ENCODE measurements at places on chromosomes 4 and X.

GRCh38 chr4:115453416-115453815, 340.0 kb upstream of the NDST4 start:
- no peak for DNase-seq

GRCh38 chrX:1491851-1492349, 39.2 kb upstream of the ASMTL start:
- DNase-seq = peak; percentile 68

DNA sequence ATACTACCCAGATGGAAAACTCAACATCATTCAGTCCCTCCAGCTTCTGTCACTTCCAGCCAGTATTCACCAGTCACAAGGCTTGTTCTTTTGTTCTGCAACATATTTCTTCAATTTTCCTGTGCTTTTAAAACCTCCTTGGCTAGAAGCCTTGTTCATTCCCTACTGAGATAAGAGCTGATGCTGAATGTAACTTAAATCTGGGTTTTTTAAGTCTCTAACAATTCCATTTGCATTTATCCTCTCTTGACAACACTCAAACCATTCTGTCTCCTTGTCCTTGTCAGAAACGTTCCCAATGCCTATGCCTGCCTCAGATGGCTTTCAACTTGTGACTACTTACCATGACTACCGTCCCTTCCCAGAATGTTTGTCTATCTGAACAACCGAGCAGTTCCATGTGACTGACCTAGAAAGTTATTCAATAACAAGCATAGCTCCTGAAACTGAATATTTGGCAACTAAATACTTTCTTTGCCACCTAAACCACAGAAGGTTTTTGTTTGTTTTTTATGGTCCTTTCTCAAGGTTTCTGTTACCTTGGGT, 682.9 kb upstream of the GALNTL6 start:
- no peak for DNase-seq

GRCh38 chr4:117491516-117491915, 406.1 kb upstream of the TRAM1L1 start:
- no peak for DNase-seq

DNA sequence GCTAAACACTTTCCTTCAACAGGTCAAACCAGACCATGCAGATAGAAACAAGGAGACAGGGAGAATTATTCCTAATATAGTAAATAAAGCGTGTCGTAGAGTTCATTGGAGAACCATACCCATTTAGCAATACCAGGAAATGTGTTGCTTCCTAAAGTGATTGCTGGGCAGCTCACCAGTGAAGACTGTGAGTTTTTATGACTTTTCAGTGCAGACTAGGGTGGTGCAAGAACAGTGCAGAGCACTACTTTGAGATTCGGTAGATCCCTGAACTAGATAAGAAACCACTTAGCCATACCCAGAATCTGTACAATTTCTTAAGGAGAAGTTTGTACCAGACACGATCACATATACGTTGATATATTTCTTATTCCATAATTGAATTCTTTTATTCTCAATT, 87.4 kb downstream of the EMCN start:
- DNase-seq = no peak

DNA sequence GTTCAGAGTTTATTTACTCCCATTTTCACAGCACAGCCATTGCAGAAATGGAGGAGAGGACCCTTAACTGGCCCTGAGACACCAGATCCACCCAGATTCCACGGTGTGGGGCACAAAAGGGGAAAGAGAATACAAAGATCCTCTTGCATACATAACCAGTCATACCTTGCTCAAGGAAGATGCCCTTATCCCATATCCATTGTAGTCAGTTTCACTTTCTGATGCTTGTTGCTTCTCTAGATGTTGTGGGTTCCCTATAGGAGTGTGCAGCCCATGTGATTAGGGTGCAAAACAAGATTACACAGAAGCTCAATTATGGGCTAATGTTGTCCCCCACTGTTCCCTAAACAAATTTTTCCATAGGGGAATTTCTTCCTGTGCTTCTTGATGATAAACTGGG, 1309.0 kb upstream of the PABPC4L start:
- DNase-seq = no peak

- DNase-seq = no peak
These were observed 93.7 kb upstream of the ZNF827 start for GRCh38 chr4:146032234-146032860.

DNA sequence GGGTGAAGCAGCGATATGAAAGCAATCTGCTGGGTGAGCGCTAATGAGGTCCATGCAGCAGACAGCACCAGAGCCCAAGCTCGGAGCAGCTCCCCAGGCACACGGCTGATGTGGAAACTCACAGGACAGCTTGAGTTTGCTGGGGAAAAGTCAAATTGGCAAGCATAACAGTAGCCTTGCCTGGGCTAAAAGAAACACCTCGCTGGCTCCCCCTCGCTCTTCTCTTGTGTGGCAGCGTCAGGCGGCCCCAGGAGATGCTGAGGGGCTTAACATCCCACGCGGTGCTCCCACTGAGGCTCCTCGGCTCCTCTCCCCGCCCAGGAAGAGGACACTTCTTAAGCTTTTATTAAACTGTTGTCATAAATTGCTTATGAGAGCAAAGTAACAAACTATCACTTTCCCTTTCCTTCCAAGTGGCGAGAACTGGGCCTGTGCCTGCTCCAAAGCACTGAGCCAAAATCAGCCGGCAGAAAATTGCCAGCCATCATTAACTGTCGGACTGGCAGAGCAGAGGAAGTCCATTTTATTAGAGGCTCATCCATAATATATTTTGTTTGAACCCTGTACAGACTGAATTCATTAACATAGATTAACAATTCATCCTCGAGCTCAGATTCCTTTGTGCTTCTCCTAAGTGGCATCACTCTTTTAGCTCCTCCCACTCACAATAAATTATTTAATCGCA, 111.4 kb downstream of the TSPAN5 start:
- DNase-seq = no peak

DNA sequence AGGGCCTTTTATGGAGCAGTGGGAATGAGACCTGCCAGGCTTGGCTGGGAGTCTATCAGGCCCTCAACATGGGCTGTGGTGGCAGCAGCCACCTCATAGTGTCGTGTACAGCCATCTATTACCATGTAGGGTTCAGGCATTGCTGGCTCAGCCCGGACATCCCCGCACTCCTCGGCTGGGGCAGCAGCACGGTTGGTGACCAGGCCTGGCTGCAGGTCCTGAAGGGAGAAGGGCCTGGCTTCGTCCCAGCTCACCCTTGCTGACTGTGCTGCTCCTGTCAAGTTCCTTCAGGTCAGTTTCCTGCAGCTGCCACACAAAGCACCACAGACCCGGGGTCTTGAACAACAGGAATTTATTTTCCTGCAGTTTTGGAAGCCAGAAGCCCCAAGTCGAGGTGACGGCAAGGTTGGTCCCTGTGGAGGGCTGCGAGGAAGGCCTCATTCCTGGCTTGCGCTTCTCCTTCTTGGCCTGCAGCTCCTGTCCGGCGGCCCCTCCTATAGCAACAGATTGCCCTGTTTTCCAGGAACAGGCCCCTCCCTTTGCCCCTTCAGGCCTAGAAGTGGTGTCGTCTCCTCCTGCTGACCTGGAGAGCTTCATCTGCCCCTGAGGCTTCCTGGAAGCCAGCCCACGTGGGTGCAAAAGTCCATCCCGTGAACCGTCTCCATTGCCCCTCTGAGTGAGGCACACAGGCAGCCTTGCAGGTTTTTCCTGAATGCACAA, 25.2 kb upstream of the SORCS2 start:
- no peak for DNase-seq

DNA sequence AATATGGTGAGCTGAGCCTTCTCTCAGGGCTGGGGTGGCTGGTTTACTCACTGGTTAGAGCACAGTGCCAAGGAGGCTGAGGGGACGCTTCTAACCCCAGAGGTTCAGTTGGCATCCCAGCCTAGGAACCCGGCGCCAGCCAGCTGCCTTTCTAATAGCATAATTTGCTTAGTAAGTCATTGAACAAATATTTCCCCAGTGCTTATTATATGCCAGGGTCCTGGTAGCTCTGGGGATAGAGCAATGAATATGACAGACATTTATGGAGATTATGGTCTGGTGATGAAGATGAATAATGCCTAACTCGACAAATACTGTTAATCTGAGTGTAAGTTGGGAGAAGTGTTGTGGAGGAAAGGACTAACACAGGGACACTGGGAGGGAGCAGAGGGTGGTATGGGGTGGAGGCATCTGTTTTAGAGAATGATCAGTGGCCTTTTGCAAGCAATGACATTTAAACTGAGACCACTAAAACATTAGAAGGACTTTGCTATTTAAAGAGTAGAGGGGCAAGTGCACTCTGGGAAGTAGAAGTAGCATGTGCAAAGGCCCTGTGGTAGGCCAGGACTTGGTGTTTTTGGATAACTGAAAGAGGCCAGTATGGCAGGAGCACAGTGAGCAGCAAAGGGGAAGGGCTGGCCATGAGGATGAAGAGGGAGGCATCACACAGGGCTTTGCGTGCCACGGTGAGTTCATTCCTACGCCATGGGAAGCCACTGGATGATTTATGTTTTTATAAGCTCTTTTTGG, 71.9 kb downstream of the ATG4A start:
- no peak for DNase-seq

GRCh38 chr4:61773655-61774245, 573.6 kb downstream of the ADGRL3 start:
- DNase-seq = no peak

- peak; percentile 70 for DNase-seq
These were observed 83.0 kb downstream of the MAB21L2 start for GRCh38 chr4:150664935-150665334.

DNA sequence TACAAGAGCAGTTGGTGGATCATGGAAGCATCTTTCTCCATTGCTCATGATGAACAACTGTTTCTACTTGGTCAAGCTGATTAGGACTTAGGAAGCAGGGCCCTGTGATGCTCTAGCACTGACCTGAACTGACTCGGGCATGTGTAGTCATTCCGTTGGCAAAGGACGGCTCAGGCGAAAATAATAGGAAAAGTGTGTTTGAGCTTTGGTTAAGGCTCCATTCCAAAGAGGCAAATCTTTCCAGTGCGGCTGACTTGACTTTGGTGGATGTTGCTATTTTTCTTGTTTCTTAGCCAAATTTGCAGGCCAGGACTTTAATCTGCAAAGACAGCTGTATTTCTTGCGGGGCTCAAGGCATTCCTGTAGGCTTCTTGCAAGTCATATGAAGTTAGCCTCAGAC, 39.5 kb downstream of the ZNF518B start:
- no peak for DNase-seq

DNA sequence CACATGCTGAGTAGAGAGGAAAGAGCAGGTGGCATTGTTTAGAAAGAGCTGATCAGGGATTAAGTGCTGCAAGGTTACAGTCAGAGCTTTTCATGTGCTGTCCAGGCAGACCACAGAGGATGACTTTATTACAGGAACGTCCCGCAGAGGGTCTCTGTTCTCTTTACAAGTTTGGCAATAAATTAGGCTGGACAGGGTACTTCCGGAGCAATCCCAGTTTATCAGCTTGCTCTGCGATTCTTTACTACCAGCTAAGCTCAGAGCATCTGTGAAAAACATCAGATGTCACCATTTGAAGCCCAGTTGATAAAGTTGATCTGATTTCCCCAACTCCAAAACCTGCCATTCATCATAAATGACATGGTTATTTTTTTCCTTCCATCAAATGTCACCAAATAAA, 633.1 kb downstream of the NLGN4X start:
- DNase-seq = no peak

DNA sequence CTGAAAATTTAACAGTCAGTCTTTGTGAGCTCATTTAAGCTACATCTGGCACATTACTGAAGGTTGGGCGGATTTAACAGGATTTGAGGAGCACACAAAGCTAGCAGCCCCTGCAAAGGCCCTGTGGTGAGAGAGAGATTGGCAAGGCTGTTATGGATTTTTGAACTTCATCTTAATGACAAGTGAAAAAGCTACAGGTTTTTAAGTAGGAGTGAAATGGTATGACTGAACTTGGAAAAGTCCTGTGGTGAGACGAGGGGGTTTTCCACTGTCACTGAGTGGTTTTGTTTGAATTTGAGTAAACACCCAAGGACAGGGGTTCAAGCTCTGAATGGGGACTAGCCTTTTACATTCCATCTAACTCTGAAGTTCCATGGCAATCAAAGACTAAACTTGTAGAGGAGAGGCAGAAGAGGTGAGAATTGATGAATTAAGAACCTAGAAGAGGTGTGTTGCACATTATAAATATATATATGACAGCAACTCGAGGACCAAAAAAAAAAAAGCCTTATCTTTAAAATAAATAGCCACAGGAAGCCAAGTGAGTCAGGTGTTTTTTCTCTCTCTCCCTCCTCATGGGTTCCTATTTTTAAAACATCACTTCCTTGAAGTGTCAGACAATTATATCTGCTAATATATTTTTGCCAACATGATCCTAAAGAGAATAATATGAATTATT, 47.8 kb upstream of the CLNK start:
- no peak for DNase-seq

GRCh38 chrX:122552286-122552800, 631.7 kb upstream of the GRIA3 start:
- no peak for DNase-seq

DNA sequence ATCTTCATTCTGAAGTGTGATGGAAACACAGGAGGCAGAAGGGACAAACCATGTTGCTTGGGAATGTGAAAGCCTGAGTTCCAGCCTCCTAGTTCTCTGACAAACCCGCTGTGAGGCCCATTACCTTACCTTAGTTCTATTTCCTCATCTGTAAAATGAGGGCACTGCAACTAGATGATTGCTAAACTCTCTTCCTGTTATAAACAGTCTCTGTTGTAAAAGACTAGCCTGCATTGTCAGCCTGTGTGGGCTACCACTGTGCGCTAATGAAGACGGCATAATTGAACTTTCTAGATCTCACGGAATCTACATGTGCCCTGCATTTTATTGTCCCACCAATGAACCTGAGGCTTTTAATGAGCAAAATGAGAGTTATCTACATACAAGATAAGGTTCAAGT, 147.2 kb downstream of the AFF2 start:
- DNase-seq = no peak

Data from A549 (cell line).